ENCODE measurements at places on chromosomes 2 and 18.

DNA sequence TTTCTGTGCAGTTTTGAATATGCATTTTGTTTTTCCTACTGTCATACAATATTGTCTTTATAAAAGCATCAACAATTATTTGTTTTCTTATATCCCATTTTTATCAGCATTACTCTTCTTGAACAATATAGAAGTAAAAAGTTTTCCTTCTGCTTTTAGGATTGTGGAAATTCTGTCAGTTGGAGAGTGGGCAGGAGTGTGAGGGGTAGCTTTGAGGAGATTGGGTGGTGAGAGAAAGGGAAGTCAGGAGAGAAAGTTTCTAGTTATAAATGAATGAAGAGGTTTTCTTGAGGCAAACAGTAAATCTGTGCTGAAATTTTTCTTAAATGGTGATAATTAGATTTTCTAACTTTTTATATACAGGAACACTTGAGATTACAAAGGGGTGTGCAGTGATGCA lies 151.7 kb upstream of the NOSTRIN start:
- no peak for DNase-seq

GRCh38 chr2:58539973-58540372 lies 298.8 kb upstream of the FANCL start:
- no peak for DNase-seq

GRCh38 chr2:190862571-190862991 lies 18.0 kb upstream of the GLS start:
- DNase-seq = no peak

- no peak for DNase-seq
Measured at GRCh38 chr2:221554769-221555493, 17.2 kb downstream of the EPHA4 start.

GRCh38 chr2:138600732-138601457 lies 99.3 kb downstream of the SPOPL start:
- no peak for DNase-seq

GRCh38 chr18:24968238-24968775 lies 383.7 kb downstream of the ZNF521 start:
- no peak for DNase-seq

- DNase-seq = no peak
Measured at GRCh38 chr2:124514236-124514635, 489.1 kb downstream of the CNTNAP5 start.

GRCh38 chr2:54655046-54655809 lies 68.2 kb upstream of the EML6 start:
- DNase-seq = no peak

DNA sequence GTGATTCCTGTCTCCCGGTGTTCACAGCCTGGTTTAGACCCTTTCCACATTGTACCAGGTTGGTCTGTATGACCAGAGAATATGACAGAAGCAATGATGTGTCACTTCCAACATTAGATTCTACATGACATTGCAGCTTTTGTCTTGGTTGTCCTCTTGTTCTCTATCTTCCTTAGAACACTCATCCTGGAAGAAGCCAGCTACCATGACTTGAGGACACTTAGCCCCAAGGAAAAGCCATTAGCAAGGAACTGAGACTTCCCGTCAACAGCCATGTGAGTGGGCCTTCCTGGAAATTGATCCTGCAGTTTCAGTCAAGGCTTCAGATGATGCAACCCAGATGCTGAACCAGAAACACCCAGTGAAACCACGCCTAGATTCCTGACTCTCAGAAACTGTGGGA lies 143.3 kb downstream of the MREG start:
- no peak for DNase-seq

- no peak for DNase-seq
Measured at GRCh38 chr2:216618785-216619184, 14.4 kb upstream of the IGFBP2 start.

DNA sequence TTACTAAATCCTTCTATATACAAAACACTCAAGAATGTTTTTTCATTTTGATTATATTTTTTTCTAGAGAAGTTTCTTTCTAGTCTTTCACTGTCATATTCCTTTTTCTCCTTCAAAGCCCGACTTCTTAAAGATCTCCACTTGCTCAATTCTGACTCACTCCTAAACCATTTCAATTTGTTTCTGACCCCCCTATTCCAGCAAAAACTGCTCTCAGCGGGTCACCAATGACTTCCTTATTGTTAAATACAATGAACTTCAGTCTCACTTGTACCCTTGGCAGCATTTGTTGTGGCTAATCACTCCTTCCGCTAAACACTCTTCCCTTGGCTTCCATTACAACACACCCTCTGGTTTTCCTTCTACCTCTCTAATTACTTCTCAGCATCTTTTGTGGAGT lies 111.1 kb upstream of the RBBP8 start:
- DNase-seq = no peak

GRCh38 chr2:240060977-240061591 lies 7.8 kb upstream of the OR6B3 start:
- DNase-seq = peak; percentile 50

GRCh38 chr2:187075671-187076070 lies 226.7 kb upstream of the ZSWIM2 start:
- no peak for DNase-seq

DNA sequence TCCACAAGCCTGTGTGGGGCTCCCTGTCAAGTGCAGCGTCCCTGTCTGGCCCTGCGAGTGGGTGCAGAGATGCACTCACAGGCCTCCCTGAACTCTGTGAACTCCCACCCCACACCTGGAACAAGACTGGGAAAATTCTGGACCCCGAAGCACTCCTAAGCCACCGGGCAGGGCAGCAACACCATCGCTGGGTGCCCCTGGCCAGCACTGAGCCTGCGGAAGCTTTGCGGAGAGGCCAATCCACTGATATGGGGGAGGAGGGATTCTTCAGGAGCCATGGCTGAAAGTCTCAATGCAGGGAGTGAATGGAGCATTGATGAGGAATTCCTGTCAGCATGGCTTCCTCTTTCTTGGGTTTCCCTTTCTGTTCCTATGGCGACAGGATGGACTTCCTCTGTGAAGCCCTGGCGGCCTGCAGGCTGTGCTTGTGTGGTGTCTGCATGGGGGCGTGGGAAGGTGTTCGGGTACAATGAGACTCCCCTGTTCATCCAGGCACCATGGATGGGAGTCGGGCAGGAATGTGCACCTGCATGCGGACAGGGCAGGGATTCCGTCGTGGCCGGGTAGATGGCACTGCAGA lies 15.1 kb downstream of the TRIB2 start:
- no peak for DNase-seq
